ENCODE measurements at places on chromosomes 2 and 18.

DNA sequence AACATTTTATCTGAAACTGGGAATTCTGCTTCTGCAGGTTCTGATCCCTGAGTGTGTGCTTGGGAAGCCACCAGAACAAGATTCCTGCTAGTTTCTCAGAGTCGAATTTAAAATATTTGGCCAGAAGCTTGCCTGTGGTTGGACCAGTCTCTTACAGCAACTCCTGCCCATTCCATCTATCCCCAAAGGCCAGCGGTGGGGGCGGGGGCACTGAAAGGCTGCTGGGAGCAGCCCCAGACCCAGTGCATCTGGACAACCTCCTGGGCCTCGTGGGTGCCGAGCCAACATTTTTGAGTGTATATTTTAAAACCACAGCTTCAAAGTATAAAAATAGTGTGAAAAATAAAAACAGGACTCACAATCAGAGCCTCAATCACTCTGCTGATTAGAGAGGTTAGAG is 38.6 kb upstream of the ZFP36L2 start:
- no peak for DNase-seq

- no peak for DNase-seq
Measured at GRCh38 chr2:161992531-161992930, 81.5 kb downstream of the DPP4 start.

DNA sequence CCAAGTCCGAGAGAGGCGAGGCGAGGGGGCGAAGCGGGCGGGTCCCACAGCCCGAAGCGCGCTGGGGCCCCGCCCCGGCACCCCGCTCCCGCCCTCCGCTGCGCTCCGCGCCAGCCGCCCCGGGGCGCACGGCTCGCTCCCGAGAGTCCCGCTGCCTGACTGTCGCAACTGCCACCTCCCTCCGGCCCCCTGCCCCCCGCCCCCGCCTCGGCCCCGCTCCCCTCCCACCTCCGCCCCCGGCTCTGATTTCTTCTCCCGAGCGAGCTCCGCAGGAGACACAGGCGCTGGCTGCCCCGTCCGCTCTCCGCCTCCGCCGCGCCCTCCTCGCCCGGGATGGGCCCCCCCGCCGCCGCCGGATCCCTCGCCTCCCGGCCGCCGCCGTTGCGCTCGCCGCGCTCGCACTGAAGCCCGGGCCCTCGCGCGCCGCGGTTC is at the start of gene WNT6:
WNT6 (plus strand) TSS at position 250 of the 432 bp plus-strand sequence. CDS start 233 bp downstream, outside the sequence.
- no peak for DNase-seq

GRCh38 chr2:177298191-177298590 is 33.7 kb upstream of the NFE2L2 start:
- DNase-seq = no peak

GRCh38 chr2:68767031-68767961 is 32.7 kb downstream of the ARHGAP25 start:
- no peak for DNase-seq

- DNase-seq = no peak
Measured at GRCh38 chr2:234631646-234632514, 135.0 kb upstream of the ARL4C start.

- no peak for DNase-seq
Measured at GRCh38 chr2:18910843-18911242, 321.5 kb upstream of the NT5C1B start.

DNA sequence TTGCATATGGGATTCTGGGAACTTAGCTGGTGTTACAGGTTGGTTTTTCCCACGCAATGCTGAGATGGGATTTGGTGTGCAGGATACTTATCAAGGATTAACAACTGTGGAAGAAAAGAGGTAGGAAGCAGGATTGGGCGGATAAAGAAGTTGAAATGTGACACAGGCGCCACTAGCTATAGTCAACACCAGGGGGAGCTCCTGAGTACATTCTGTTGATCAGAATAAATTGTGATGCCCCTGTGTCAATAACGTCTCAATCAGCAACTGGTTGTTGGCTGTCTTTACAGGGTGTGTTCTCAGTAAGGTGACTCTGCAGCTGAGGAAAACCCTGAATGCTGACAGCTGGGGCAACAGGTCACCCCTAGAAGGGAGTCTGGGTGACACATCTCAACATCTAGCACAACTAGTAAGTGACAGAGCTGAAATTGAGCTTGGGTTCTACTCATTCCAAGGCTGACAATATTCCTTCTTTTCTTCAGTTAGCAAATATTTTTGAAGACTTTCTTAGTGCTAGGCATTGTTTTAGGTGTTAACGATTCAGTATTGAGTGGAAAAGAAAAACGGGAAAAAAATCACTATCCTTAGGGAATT is 143.0 kb downstream of the ARL6IP6 start:
- DNase-seq = peak; percentile 13

DNA sequence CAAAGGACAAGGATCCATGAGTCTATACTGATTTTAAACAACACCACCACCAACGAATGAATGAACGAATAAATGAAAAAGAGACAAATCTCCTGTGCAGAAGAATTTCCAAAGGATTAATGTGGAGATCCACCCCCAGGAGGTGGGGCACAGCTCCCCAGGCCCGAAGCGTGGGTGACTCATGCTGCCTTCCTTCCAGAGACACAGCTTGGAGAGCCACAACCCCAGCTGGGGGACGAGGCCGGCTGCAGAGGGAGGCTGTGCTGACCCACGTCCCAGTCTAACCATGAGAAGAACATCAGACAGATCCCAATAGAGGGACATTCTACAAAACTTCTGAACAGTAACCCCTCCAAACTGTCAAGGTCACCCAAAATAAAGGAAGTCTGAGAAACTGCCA is 557.3 kb upstream of the SALL3 start:
- no peak for DNase-seq

- no peak for DNase-seq
Measured at GRCh38 chr2:169509298-169509885, at the start of gene KLHL41. Gene KLHL41 (plus strand): TSS chr2:169509702. CDS start chr2:169509779, 77 bp downstream.

DNA sequence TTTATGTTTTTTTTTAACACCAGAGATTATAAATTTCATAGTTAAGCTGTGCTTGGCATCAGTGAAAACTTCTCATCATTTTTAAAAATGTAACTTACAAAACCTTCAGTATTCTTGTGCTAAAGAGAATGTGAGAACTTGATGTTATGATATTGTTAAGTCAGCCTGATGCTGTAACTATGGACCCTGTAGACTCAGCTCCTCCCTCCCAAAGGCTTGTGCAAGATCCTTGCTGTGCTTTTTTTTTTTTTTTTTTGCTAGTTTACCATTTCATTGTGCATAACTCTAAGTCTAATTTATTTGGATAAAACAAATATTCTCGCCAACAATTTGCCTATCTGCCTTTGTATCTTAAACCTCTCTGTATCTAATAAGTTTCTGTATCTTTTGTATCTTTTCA is 12.9 kb upstream of the TFPI start:
- DNase-seq = no peak

DNA sequence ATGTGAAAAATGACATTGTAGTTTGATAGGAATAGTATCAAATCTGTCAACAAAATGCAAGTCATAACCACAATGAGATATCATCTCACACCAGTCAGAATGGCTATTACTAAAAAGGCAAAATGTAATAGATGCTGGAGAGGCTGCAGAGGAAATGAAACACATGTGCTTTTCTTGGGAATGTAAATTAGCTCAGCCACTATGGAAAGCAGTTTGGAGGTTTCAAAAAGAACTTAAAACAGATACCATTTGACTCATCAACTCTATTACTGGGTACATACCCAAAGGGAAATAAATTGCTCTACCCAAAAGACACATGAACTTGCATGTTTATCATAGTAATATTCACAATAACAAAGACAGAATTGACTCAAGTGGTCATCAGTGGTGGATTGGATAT is 572.6 kb downstream of the TRIB2 start:
- DNase-seq = no peak

- no peak for DNase-seq
Measured at GRCh38 chr2:115549611-115550130, 1107.2 kb downstream of the DPP10 start.

- no peak for DNase-seq
Measured at GRCh38 chr2:241912021-241912555, 42.6 kb downstream of the RTP5 start.

DNA sequence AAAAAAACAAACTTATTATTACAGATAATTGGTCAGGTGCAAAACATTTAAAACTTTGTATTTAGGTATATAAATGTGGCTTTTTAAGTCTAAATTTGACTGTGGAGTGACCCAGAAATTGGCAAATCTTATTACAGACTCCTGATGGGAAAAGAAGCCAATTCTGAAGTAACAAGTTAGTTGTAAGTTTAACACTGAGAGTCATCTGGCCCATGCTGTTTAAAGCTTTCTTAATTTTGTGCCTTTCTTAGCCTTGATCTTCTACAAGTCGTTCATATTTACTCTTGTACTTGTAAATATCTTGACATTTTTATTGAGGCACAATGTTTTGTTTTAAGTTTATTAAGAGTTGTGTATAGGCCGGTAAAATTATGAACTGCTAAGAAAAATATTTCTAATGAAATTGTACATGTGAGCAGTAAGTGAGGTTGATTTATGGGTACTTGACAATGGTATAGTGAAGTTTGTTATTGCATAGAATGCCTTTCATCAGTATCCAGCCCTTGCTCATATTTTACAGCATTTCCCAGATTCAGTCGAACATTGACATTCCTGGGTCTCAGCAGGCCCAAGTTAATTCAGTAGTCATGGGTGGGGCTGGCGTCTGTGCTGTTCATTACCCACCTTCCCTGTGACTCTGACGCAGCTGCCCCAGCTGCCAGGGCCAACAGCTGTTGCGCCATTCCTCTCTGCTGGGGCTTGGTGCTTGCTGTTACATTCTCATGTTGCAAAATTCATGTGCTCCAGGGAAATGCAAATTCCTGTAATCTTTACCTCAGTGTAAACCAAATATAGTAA is 121.4 kb downstream of the ZNF236 start:
- no peak for DNase-seq

DNA sequence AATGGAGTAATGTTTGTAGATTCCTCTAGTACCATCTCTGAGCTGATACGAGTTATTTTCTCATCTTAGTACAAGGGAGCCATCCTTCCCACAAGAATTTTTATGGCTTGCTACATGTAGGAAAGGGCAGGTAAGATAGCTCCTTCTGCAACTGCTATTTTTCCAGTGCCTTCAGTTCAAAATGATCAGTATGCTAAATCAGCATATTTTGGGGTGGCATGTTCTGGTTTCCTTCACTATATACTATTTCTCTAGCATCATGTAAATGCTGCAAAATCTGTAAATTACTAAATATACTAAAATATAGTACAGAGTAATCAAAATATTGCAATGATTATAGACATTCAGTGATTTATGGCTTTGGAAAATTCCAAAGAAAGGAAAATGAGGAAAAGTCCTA is 1230.0 kb upstream of the CHAC2 start:
- DNase-seq = no peak

- DNase-seq = no peak
Measured at GRCh38 chr2:204722207-204722606, 176.9 kb downstream of the PARD3B start.

DNA sequence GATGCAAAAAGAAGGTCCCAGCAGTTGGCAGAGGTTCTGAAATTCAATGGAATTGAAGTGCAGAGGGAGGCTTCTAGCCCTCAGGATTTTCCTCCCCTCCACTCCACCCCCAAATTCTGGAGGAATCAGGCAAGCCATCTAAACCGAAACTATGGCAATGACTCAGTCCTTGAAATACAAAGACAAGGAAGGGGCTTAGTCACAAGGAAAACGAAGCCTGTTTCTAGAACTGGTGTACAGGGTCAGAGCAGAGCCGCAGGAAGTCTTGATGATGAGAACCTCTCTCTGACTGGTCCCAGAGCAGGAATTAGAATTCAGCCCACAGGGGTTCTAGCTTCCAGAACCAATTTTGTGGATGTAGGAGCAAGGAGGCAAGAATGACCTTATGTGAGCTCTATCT is 111.7 kb upstream of the SCN1A start:
- DNase-seq = no peak

- no peak for DNase-seq
Measured at GRCh38 chr2:64212346-64212745, 68.1 kb upstream of the PELI1 start.

DNA sequence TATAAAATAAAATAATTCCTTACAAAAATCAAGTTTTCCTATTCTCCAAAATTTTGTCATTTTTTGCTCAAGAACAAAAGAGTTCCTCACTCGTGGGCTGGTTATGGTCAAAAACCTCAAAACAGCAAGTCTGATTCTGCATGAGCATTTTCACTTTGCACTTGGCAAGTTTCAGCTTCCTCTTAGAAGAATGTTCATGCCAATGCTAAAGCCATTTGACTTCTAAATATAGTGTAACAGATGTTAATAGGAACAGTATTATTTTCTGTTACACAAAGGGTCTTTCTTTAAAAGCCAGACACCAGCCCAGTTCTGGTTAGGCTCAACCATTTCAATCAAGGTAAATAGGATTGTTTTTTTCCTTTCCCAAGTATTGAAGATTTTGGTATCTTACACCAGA is 261.3 kb upstream of the CCDC68 start:
- DNase-seq = no peak

DNA sequence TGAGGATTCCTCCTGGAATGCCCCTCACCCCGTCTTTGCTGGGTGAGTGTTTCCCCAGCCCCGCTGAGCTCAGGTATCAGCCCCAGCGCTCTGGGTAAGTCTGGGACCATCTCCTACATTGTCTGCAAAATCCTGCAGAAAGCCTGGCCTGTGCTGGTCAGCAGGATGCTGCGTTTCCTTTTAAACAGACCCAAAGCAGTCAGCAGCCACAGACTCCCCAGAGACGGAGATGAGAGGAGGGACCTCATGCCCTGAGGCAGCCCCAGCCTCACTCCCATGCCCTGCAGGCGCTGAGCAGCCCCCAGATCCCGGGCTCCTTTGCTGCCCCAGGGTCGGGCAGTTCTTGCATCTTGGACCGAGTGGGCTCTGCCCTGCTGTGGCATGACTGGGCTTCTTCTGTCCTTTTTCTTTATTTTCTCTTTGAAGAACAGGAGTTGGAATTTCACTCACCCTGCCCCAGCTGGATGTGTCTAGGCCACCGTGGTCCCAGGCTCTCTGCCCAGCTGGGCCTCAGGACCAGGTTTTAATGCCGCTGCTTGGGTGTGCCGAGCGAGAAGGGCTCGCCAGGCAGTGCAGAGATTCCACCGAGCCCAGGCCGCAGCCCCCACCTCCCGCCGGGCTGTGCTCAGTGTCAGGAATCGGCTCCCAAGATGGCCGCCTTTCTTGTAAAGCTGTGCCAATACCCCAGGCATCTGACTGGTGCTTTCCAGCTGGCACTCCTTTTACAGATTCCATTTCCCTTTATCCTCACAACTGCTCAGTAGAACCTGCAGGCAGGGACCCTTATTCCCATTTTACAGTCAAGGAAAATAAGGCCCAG is 43.6 kb downstream of the ODC1 start:
- no peak for DNase-seq

DNA sequence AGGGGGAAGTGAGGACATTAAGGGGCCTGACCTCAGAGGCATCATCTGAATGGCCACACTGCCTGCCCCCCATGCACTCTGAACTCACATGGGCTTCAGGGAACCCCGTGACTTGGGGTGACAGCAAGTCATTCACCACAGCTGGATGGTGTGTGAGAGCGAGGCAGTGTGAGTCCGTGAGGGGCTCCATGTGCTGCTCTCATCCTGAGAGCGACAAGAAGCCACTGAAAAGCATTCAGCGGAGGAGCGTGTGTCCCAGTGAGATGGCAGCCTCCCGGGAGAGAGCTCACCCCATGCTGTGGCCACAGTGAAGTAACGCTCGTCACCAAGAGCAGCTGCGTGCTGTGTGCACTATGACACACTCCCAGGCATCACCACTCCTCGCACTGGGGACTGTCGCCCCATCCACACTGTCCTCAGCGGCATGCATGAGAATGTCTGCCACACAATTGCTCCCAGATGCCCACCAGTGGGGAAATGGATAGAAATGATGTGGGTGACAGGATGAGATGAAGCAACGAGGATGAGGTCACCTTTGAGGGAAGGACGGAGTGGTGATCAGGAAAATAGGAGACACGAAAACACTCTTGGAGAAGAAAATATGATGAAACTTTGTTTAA is 213.0 kb upstream of the RAB6C start:
- DNase-seq = no peak
